T-helper 22 cell (primary cell): ENCODE measurements at places on chromosomes 11 and 22.

GRCh38 chr11:42265072-42265471 lies 805.6 kb upstream of the LRRC4C start:
- no peak for DNase-seq

DNA sequence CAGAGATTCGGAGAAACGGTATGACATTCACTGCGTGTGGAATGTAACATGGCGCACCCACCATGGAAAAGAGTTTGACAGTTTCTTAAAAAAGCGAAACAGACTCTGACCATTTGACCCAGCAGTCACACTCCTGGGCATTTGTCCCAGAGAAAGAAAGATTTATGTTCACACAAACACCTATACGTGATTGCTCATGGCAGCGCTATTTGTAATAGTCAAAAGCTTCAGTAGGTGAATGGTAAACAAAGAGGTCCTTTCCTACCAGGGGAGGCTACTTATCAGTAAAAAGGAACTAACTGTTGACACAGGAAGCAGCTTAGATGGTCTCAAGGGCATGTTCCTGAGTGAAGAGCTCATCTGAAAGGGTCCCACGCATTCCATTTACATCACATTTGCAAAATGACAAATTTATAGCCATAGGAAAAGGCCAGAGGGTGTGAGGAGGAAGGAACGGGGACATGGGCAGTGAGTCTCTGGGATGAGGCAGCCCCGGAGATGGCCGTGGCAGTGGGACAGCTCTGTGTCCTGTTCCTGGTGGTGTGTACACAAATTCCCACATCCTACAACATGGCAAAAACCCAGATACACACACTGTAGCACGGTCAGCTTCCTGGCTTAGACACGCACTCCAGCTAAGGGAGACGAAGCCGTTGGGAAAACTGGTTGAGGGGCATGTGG lies 14.6 kb upstream of the KRTAP5-6 start:
- no peak for DNase-seq

DNA sequence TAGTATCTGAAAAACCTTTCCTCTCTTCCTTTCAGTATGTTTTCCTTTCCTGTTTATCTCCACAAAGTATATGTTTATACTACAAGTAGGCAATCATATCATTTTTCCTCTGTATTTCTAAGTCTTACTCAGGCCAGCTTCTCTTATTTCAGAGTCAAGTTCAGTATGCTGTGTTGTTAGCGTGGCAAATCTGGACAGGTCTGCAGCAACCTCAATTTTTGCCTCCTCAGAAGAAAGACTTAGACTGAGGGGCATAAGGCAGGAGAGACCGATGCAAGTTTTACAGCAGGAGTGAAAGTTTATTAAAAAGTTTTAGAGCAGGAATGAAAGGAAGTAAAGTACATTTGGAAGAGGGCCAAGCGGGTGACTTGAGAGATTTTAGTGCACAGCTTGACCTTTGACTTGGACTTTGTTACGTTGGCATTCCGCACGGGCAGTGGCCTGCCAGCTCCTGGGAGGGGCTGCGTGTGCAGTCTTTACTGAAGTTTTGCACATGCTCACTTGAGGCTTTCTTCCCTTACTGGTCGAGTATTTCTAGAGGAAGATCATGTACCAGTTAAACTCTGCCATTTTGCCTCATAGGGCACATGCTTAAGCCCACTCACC lies 343.2 kb downstream of the NTM start:
- DNase-seq = no peak

DNA sequence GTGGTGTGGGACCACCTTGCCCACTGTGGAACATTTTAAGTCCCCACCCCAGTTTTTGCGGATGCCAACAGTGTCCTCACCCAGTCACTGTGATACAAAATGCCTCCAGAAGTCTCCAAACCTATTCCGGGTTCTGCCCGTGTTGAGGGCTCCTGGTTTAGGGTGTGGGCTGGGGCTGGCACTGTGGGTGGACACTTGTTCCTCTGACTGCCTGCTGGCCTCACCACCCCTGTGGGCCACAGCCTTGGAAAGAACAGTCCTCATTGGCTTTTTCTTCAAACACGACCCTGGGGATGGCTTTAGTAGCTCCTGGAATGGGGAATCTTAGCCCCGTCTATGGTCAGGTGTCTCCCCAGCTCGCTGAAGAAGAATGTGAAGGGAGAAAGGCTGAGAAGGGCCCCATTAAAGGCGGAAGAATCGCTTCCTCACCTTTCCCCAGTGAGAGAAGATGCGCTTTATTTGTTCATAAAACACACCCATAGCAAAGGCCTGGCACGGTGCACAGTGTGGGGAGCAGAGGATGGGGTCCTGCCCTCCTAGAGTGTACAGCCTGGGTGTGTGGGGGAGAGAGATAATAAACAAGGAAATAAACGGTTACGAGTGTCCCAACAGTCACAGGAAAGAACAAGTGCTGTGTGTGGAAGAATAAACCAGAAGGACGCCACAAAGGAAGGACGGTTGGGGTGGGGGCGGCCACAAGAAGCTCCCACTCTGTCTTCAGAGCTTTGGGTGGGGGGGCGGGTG lies 91.6 kb upstream of the SLC22A12 start:
- DNase-seq = no peak

- no peak for DNase-seq
These were observed 30.4 kb downstream of the NEAT1 start for GRCh38 chr11:65452806-65453490.

GRCh38 chr11:116885951-116886655 lies 48.7 kb upstream of the APOA1 start:
- DNase-seq = no peak
